Activated naive CD4-positive, alpha-beta T cell treated with anti-CD3 and anti-CD28 coated beads, Interleukin-2, amount 50 U/mL, for 72 hours (primary cell): ENCODE measurements at places on chromosomes 2 and 18. TPM values are rescaled to one million over a fixed set of nuclear protein-coding genes. Genes with fewer than 3 reads are reported as not detected.

DNA sequence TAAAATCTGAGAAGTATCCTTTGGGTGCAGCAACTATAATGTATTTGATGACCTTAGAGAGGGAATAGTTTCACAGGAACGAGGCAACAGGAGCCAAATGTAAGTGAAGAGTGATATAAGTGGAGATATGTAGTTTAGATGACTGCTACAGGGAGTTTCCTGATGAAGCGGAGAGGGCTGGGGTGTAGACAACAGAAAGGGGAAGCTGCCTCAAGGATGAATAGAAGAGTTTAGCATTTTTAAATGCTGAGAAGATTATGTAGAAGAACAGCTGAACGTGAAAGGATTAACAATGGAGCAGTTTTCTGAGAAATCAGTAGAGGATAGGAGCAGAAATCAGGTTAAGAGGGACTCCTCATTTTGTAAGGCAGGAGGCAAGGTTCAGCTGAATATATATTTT lies 133.3 kb downstream of the LCLAT1 start:
- no peak for DNase-seq

GRCh38 chr2:197850882-197851450 lies 46.6 kb downstream of the PLCL1 start:
- DNase-seq = no peak

IAH1 gene
- total RNA-seq = 65.8 TPM

GALM gene
- 45.0 TPM for total RNA-seq

DNA sequence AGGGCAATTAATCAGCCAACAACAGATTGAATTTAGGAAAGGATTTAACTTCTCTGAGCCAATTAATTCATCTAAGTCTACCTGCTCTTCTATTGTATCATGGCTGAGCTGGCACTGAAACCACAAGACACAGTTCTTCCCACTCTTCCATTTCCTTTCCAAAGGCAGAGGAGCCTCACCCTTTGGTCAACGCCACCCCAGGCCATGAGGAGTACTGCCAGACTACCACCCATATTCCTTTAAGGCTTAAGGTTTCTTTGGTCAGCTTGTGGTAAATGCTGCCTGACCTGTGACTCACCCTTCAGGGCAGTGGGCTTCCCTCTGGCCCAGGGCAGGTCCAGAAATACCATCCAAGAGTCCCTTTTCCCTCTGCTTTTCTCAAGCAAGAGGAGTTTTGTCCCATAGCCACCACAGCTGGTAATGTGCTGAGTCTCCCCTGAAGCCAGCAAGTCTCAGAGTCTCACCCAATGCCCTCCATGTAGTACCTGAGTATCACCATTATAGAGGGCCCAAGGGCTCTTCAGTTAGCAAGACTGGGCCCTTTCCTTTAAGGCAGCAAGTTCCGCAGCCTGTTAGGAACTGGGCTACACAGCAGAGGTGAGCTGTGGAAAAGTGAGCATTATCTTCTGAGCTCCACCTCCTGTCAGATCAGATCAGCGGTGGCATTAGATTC lies 900.5 kb upstream of the CRIM1 start:
- no peak for DNase-seq

TEKT4 gene
- not detected for total RNA-seq

- DNase-seq = no peak
These were observed 5.0 kb downstream of the TMEM185B start for GRCh38 chr2:120218181-120218580.

AOX1 gene
- total RNA-seq = 0.49 TPM

SPATA3 gene
- total RNA-seq = 2.9 TPM

AQP12B gene
- not detected for total RNA-seq

HOXD3 gene
- total RNA-seq = not detected

DNA sequence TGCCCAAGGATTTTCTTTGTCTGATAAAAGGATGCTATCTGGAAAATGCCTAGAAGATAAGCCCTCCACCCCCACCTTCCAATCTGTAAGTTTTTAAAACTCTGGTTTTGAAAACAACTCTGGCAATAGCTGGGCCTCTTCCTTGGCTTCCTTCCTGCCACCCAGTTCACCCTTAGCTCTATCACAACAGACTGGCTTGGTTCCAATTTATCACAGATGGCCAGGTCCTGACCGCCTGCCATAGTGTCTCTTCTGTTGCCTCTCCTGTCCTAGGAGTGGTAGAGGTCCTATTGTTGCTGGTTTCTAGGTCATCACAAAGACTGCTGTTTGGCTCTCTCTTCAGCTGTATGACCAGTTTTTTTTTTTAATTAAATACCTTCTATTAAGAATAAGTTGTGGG lies 1727.9 kb upstream of the SLC39A10 start:
- DNase-seq = no peak

- DNase-seq = no peak
These were observed 43.7 kb upstream of the TMEM163 start for GRCh38 chr2:134762508-134762907.

PSTPIP2 gene
- total RNA-seq = 8.3 TPM

- no peak for DNase-seq
These were observed 48.1 kb downstream of the NUP35 start for GRCh38 chr2:183172220-183172887.

TFPI gene
- total RNA-seq = not detected

DNA sequence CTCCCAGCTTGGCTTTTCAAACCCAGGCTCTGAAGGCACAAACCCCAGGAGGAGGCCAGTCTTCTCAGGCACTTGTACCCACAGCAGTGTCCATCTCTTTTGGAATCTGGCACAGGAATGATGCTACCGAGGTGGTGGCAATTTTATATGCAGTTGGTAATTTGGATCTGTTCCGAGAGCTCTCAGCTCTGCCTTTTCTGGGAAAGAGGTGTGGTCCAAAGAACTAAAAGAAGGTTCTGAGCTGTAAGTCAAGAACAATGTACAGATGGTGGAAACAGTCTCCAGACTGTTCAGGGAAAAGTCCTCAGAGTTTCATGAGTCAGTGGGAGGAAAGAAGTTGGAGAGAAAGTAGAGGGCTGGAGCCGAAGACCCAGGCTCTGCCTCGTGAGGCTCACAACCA lies 353.4 kb downstream of the TGIF1 start:
- DNase-seq = no peak

TLX2 gene
- total RNA-seq = 0.19 TPM

DNA sequence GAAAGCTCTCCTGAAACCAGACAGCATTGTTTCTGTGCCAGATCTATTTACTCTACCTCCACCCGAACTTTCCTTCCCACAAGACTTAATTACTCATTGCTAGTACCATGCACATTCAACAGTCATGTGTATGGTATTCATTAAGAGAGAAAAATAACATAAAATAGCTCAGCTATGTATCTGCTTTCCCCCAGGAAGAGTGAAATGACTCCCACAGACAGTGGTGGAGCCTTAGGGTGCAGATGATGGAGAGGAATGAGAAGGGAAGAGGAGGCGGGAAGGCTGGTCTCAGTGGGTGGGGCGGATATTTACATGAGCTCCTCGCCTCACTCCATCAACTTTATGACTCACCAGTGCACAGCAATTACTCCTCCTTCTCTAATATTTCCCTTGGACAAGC lies 724.5 kb downstream of the EPHA4 start:
- DNase-seq = no peak

ZNF521 gene
- total RNA-seq = not detected

NEU2 gene
- total RNA-seq = not detected

RNF144A gene
- 49.3 TPM for total RNA-seq

GRCh38 chr2:10171006-10171800 lies 48.7 kb downstream of the RRM2 start:
- no peak for DNase-seq

- no peak for DNase-seq
These were observed 125.6 kb upstream of the CAPN13 start for GRCh38 chr2:30932870-30933269.

SERPINB4 gene
- total RNA-seq = not detected

GRCh38 chr2:121212661-121213325 lies 72.2 kb downstream of the TFCP2L1 start:
- DNase-seq = no peak

- DNase-seq = no peak
These were observed 65.8 kb upstream of the CELF4 start for GRCh38 chr18:37631422-37631821.
